Right atrium auricular region (tissue), 2 donors: ENCODE measurements at places on chromosomes 3 and 15. TPM values are rescaled to one million over a fixed set of nuclear protein-coding genes. Genes with fewer than 3 reads are reported as not detected.
A peak's percentile ranks its signal among the peaks of the same experiment; 100 is the strongest.

Gene KNSTRN
- 8.4 TPM for total RNA-seq

- DNase-seq: peak; percentile 49
- no peaks in the 10 kb centered on the region for H3K4me1 ChIP-seq
- H3K36me3 ChIP-seq: no peaks in the 10 kb centered on the region
- H3K27me3 ChIP-seq: no peaks in the 10 kb centered on the region
- H3K27ac ChIP-seq: no peak overlapping the region
- no peak overlapping the region for H3K4me3 ChIP-seq
Measured at GRCh38 chr15:69610858-69611257, 158.2 kb downstream of the RPLP1 start.

Gene KY
- total RNA-seq: 0.59 TPM

- H3K4me1 ChIP-seq: peaks cover 10% of the 10 kb centered on the region
- H3K27ac ChIP-seq: no peak overlapping the region
- no peaks in the 10 kb centered on the region for H3K27me3 ChIP-seq
- no peaks in the 10 kb centered on the region for H3K36me3 ChIP-seq
Measured at GRCh38 chr15:69288531-69289341, 10.0 kb upstream of the PAQR5 start.

- peak within 1 kb of the TSS; percentile 81 for H3K4me3 ChIP-seq
- no peak for DNase-seq
- peak within 1 kb of the TSS; percentile 75 for H3K27ac ChIP-seq
- H3K36me3 ChIP-seq: no peaks in the 10 kb centered on the region
- no peaks in the 10 kb centered on the region for H3K27me3 ChIP-seq
Measured at GRCh38 chr3:71725271-71725991, at the start of gene EIF4E3. EIF4E3 (minus strand) TSS chr3:71725402; CDS start chr3:71725367, 35 bp downstream.

DNA sequence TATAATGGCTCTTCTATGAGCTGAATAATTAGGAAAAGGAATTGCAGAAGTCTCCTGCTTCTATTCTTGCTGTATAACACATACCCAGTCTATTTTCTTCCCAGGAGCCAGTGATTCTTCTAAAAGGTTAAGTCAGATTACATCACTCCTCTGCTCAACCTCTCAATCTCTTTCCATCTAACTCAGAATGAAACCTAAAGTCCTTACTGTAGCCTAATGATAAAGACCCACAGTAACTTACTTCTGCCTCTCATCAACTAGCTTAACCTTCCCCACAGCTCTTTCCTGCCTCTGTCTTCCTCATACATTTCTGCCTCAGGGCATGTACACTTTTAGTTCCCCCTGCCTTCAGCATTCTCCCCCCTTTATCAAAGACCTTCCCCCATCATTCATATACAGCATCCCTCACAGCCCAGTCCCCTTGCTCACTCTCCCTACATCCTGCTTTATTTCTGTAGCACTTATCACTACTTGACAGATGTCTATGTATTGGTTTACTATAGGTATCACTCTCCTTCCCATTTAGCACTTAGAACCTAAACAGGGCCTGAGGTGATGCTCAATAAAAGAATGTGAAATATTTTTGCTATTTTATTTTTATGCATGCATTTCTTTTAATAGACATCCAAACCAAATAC, 28.5 kb upstream of the CMTM6 start:
- H3K27me3 ChIP-seq: no peaks in the 10 kb centered on the region
- no peak overlapping the region for H3K27ac ChIP-seq
- no peak overlapping the region for H3K4me3 ChIP-seq

- H3K36me3 ChIP-seq: no peaks in the 10 kb centered on the region
- H3K4me1 ChIP-seq: peaks cover 16% of the 10 kb centered on the region
- no peak overlapping the region for H3K4me3 ChIP-seq
- H3K27me3 ChIP-seq: no peaks in the 10 kb centered on the region
- H3K27ac ChIP-seq: no peak overlapping the region
Measured at GRCh38 chr15:51328926-51329325, 9.5 kb downstream of the CYP19A1 start.

Gene LEO1
- total RNA-seq: 9.0 TPM

Gene IMPG2
- 0.15 TPM for total RNA-seq

Gene CPNE9
- not detected for total RNA-seq

Gene CHRD
- 7.0 TPM for total RNA-seq

Gene GANC
- total RNA-seq: 6.6 TPM

DNA sequence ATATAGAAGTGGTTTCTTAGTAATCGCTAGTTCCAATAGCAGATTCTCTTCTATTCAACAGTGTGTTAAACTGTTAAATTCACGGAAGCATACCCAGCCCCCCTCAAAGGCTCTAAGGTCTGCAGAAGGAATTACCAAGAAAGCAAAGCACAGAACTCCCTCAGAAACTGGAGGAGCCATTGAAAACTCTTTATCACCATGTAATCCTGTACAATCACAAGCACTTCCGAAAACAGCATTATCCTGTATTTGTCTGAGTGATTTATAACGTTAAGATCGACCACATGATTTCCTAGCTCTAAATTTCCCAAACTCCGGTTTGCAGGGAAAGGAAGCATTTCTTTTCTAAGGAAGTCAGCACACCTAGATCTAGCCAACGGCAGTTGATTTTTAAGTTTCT, 20.0 kb downstream of the MYO1E start:
- H3K27ac ChIP-seq: no peak overlapping the region
- no peaks in the 10 kb centered on the region for H3K36me3 ChIP-seq
- H3K27me3 ChIP-seq: no peaks in the 10 kb centered on the region
- H3K4me3 ChIP-seq: no peak overlapping the region
- no peak for DNase-seq

- peak; percentile 68 for DNase-seq
- peaks cover 2% of the 10 kb centered on the region for H3K4me1 ChIP-seq
- H3K27ac ChIP-seq: peak overlapping the region; percentile 86
- no peaks in the 10 kb centered on the region for H3K36me3 ChIP-seq
- H3K27me3 ChIP-seq: no peaks in the 10 kb centered on the region
- H3K4me3 ChIP-seq: peak overlapping the region; percentile 45
Measured at GRCh38 chr3:33658991-33659848, 58.8 kb downstream of the CLASP2 start.

Gene MYZAP
- total RNA-seq: 305 TPM

- no peak overlapping the region for H3K27ac ChIP-seq
- no peaks in the 10 kb centered on the region for H3K36me3 ChIP-seq
- peak overlapping the region; percentile 20 for H3K4me3 ChIP-seq
- H3K27me3 ChIP-seq: no peaks in the 10 kb centered on the region
Measured at GRCh38 chr3:87167628-87168456, 59.3 kb upstream of the CHMP2B start.

Gene POLR2H
- total RNA-seq: 26.8 TPM

DNA sequence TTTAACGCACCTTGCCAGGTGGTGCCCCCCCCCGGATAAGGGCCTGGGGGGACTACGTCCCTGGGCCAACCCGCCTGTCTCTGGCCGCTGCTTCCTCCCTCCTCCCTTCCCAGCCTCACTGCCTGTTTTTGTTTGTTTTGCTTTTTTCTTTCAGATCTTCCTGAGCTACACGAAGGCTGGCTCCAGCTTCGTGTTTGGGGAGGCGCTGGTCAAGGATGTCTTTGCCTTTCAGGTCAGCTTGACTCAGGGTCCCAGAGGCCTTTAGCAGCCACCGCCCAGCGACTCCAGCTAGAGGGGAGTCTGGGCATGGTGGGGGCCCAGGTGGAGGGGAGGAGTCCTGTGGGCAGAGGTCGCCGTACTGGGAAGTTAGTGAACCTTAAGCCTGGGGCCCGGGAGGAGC, 24.1 kb downstream of the SLC28A1 start:
- H3K4me3 ChIP-seq: no peak overlapping the region
- H3K4me1 ChIP-seq: no peaks in the 10 kb centered on the region
- no peak for DNase-seq

Gene CFAP92
- total RNA-seq: not detected

Gene EXD1
- not detected for total RNA-seq

DNA sequence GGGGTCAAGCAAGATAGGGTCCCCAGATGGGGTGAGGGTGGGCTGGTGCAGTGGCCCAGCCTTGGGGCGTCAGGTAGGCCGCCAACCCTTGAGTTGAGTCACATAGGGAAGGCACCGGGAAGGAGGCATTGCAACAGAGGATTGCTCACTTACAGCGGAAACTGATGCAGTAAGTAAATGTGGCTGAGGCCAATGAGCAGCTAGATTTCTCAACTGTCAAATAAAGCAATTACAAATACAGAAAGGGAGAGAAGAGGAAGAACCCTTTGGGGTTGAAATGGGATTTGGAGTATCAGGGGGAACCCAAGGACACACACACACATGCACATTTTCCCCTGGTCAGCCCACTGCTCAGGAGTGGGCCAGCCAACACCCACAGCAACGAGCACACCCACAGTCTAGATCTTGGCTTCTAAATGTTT, 44.0 kb downstream of the CHSY1 start:
- peak; percentile 85 for DNase-seq
- peak overlapping the region; percentile 54 for H3K27ac ChIP-seq
- H3K27me3 ChIP-seq: no peaks in the 10 kb centered on the region
- no peak overlapping the region for H3K4me3 ChIP-seq

- H3K36me3 ChIP-seq: peaks cover 7% of the 10 kb centered on the region
- H3K4me3 ChIP-seq: no peak overlapping the region
- no peak for DNase-seq
- no peaks in the 10 kb centered on the region for H3K4me1 ChIP-seq
- H3K27ac ChIP-seq: peak overlapping the region; percentile 77
Measured at GRCh38 chr15:40330368-40330836, 6.9 kb downstream of the INAFM2 start.

DNA sequence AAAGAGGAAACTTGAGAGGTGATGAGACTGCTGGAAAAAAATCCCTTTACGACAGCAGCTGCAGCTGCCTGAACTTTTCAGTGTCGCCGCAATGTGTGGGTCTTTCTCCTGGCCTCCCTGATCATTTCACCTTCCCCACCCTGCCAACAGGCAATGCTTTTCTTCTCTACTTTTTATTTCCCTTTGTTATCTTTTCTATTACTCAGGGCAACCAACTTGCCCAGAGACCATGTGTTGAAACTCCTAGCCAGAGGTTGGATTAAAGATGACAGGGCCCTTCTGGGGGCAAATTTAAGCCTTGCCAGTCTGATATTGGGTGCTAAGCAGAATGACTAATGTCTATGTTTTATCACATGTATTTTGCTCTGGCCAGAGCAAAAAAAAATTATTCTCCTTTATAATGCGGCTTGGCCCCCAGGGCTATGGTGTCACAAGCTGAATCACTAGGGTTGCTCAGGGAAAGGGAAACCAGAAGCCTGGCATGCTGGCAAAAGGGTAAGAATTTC, 51.5 kb upstream of the CFAP20DC start:
- no peaks in the 10 kb centered on the region for H3K36me3 ChIP-seq
- DNase-seq: no peak
- no peaks in the 10 kb centered on the region for H3K27me3 ChIP-seq
- H3K4me3 ChIP-seq: no peak overlapping the region
- no peaks in the 10 kb centered on the region for H3K4me1 ChIP-seq

- H3K4me1 ChIP-seq: no peaks in the 10 kb centered on the region
- peaks cover 22% of the 10 kb centered on the region for H3K36me3 ChIP-seq
- DNase-seq: no peak
Measured at GRCh38 chr3:183737116-183737515, 39.5 kb downstream of the YEATS2 start.

DNA sequence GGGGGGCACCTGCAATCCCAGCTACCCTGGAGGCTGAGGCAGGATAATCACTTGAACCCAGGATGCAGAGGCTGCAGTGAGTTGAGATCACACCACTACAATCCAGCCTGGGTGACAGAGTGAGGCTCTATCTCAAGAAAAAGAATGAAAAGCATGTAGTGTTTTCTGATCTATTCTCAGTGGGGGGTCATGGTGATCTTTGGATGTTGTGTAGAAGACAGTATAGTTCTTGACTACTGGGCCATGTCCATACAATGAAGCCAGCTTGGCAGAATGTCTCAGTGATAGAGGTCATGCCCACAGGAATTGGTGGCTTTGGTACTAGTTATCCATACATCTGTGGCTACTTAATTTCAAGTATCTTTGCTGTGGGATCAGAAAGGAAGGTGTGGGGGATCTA, 26.8 kb upstream of the NANOGP8 start:
- H3K27me3 ChIP-seq: no peaks in the 10 kb centered on the region
- no peak for DNase-seq
- no peak overlapping the region for H3K27ac ChIP-seq
- H3K4me3 ChIP-seq: no peak overlapping the region
- no peaks in the 10 kb centered on the region for H3K4me1 ChIP-seq
- no peaks in the 10 kb centered on the region for H3K36me3 ChIP-seq

Gene SMCO1
- total RNA-seq: 42.3 TPM

DNA sequence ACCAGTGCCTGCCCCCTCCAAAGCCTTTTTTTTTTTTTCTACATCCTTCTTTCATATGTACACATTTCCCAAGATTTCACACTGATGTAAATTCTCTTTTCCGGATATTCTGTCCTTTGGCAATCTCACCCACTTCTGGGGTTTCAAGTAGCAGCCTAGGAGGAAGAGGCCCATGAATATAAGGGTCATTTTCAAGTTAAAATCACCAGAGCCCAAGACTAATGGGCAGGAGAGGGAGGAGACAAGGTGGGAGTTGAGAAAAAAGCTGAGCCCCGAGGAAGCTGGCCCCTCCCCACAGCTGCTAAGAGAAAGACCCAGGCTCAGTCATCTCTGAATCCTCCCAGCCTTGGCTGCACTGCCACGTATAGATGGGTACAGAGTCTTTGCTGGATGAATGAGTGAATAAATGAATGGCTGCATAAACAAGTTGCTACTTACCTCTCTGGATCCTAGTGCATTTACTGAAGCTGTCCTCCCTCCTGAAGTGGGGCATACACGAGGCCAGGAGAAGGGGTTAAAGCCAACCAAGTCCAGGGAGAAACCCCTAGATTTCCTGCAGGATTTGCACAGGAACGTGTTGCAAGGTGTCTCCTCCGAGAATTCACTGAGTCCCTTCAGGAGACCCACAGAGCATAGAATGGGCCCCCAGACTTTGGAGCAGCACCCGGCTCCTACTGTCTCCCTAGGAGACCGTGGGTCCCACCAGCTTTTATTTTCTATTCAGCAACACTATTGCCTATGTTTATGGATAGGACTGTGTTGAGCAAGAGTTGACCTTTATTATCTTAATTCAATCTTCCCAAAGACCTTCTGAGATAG, 100.8 kb upstream of the LIPC start:
- no peaks in the 10 kb centered on the region for H3K27me3 ChIP-seq
- no peaks in the 10 kb centered on the region for H3K4me1 ChIP-seq
- H3K36me3 ChIP-seq: no peaks in the 10 kb centered on the region
- no peak for DNase-seq

Gene SEMA3B
- 15.4 TPM for total RNA-seq

- H3K4me3 ChIP-seq: peak overlapping the region; percentile 97
- H3K4me1 ChIP-seq: peaks cover 61% of the 10 kb centered on the region
- H3K27ac ChIP-seq: peak overlapping the region; percentile 93
Measured at GRCh38 chr15:64843991-64844390, 2.3 kb downstream of the PLEKHO2 start.

- no peaks in the 10 kb centered on the region for H3K27me3 ChIP-seq
- no peak overlapping the region for H3K4me3 ChIP-seq
Measured at GRCh38 chr15:81016489-81017068, 15.9 kb downstream of the TLNRD1 start.

GRCh38 chr3:61632568-61633175, 71.3 kb downstream of the PTPRG start:
- DNase-seq: no peak
- no peaks in the 10 kb centered on the region for H3K36me3 ChIP-seq
- peaks cover 23% of the 10 kb centered on the region for H3K4me1 ChIP-seq
- no peak overlapping the region for H3K4me3 ChIP-seq

- H3K4me3 ChIP-seq: no peak overlapping the region
- H3K27ac ChIP-seq: no peak overlapping the region
- H3K27me3 ChIP-seq: no peaks in the 10 kb centered on the region
- H3K4me1 ChIP-seq: no peaks in the 10 kb centered on the region
- H3K36me3 ChIP-seq: no peaks in the 10 kb centered on the region
Measured at GRCh38 chr3:4889896-4890295, 89.3 kb upstream of the BHLHE40 start.

Gene C2CD4B
- total RNA-seq: 3.9 TPM
